ENCODE measurements at places on chromosomes 2 and 18.

GRCh38 chr2:237192881-237193280 is 107.2 kb downstream of the COPS8 start:
- no peak for DNase-seq

- DNase-seq: no peak
Observed at GRCh38 chr2:219060821-219061791, at the start of gene IHH. Gene IHH, minus strand, starts transcription at chr2:219060921. Its CDS starts 454 bp downstream, at chr2:219060467.

GRCh38 chr2:121089166-121089510 is 195.9 kb downstream of the TFCP2L1 start:
- DNase-seq: no peak

GRCh38 chr2:96715658-96716057 is 24.2 kb downstream of the LMAN2L start:
- DNase-seq: no peak

- DNase-seq: no peak
Observed at GRCh38 chr2:72090781-72091482, 56.7 kb downstream of the CYP26B1 start.

GRCh38 chr2:232872826-232873225 is 2.8 kb downstream of the SNORC start:
- DNase-seq: no peak

DNA sequence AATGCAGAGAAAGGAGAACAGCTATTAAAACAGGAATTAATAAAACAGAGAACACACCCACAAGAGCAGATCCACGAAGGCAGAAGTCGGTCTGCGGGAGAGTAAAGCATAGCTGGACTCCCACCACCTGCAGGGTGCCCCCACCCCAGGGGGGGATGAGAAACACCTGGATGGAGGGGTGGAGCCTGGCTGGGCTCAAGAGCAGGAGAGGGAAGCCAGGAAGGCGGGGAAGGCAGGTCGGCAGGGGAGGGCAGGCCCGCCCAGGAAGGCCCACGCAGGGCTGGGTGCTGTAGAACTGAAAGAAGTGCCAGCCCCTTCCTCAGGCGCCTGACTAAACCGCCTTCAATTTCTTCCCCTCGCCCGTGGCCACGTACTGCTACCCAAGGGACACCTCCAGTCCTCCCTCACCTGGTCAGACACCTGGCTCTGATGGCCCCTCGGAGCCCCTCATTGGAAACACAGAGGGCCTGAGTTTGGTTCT is 175.4 kb downstream of the HDAC4 start:
- no peak for DNase-seq

DNA sequence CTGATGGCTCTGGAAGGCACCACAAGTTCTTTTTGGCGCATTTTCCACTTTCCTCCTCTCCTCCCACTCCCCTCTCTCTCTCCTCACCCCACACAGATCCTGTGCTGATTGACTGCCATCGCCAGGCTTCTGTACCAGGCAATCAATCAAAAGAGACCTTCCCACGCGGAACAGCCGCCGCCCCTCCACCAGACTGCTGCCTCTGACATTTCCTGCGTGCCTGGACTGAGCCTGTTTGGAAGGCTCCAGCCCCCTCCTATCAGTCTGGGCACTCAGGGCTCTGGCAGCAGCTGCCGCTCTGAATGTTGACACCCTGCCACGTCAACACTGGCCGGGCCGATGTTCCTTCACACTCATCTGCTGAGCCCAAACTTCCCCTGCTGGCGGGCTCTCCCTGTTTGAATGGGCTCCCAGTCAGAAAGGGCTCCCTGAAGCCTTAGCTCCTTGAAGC is 467.7 kb downstream of the EPHA4 start:
- DNase-seq: no peak

GRCh38 chr2:88187038-88187676 is 17.0 kb downstream of the THNSL2 start:
- no peak for DNase-seq

GRCh38 chr2:14901737-14902136 is 269.2 kb downstream of the LRATD1 start:
- no peak for DNase-seq

- no peak for DNase-seq
Observed at GRCh38 chr2:241081190-241081642, 20.9 kb downstream of the MTERF4 start.

DNA sequence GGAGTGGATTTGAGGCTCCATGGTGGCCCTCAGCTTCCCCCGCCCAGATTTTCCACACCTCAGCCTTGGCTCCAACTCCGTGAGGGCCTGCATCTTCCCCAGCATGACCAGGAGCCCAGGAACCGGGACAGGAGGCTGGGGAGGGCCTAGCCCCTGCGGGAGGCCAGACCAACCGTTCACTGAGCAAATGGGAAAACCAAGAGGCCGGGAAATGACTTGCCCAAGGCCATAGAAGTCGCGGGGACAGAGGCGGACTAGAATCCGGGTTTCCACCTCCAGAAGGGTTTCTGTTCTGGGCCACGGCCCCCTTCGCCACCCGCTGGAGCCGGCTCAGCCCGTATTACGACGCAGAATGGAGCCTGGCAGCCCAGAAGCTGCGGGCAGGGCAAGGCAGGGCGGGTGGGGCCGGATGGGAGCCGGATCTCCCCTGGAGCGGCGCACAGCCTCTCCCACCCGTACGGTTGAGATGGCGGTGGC is 7.9 kb upstream of the CRYBA2 start:
- DNase-seq: no peak

GRCh38 chr2:44195714-44196113 is 27.0 kb downstream of the PPM1B start:
- no peak for DNase-seq

GRCh38 chr2:151470556-151470955 is 60.9 kb downstream of the RIF1 start:
- DNase-seq: no peak

GRCh38 chr18:42165922-42166513 is 211.0 kb downstream of the PIK3C3 start:
- DNase-seq: no peak

DNA sequence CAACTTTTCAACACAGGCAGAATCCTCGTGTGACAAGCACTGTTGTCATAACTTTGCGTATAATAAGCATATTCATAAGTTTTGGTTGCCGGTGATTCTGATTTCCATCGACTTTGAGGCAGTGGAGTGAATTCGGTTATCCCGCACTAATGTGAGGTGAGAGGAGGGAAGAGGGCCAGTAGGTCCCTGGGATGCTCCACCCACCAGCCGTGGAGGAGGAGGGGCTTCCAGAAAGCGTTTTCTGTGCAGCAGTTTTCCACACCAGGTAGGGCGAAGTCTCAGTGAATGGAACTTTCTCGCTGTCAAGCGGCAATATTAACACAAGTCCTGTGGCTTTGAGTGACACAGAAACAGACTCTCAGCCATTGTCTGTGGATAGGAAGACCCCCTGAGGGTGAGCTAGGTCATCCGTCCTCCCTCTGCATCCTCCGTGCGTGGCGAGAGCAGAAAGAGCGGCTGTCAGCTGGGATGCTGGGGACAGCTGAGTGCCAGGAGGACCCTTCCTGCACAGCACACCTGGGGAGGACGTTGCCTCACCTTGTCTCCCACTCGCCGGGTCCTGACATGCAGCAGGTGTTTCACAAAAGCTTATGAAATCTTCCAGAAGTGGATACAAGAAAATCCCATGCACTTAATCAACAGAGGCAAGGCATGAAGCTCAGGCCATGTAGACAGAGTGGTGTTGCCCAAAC is 67.5 kb downstream of the DCDC2C start:
- no peak for DNase-seq

GRCh38 chr2:237700512-237701032 is 73.2 kb downstream of the LRRFIP1 start:
- DNase-seq: peak; percentile 45

DNA sequence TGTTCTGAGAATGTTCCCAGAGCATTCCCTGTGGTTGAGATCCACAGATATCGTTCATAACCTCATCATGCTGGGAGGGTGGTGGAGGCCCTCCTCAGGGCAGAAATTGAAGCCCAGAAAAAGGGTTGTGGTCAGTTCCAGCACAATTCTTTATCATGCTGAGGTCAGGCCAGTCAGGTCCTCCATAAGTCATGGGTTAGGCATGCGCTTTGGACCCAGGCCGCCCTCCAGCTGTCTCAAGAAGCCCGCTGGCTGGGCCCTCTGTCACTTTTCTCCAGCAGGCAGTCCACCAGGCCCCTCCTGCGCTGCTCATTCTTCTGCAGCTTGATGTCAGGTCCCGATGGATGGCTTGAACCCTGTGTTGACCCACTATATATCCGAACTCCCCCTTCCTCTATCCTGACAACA is 151.1 kb upstream of the NT5C1B start:
- no peak for DNase-seq

GRCh38 chr2:96150791-96151594 is 5.8 kb upstream of the DUSP2 start:
- no peak for DNase-seq

DNA sequence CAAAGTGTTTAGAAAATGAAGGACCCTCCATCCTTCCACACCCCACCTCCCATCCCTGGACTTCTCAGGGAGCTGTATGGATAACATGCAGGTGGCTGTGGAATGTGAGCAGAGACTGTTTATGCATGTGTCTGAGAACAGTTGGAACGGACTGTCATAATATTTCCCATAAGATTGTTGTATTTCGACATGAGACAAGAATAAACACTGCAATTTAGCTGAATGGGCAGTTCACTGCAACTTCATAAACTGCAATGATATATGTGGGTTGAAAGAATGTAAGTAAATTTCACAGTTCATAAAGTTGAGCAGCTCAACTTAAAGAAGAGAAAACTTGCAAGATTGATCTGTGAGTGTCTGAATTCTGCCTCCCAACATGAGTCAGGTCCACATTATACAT is 74.6 kb downstream of the MEP1B start:
- no peak for DNase-seq

GRCh38 chr2:102435741-102436140 is 12.8 kb downstream of the IL18RAP start:
- DNase-seq: no peak

GRCh38 chr2:6443061-6443823 is 422.5 kb downstream of the CMPK2 start:
- no peak for DNase-seq

DNA sequence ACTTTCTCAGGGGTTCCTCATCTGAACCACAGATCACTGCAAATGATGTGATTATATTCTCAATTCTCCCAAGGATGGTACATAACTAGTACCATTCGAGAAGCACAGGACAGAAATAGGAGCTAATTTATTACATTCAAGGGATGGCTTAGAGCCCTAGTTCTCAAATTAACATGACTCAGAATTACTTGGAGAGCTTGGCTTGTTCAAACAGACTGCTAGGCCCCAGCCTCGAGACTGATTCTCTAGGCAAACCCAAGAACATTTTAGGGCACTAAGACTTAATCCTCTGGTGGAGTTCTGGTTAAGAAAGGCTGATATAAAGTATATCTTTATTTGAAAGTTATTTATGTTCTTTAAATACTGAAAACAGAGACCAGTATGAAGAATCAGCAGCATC is 35.8 kb downstream of the HIBCH start:
- no peak for DNase-seq

GRCh38 chr18:56598422-56598821 is 40.0 kb downstream of the TXNL1 start:
- DNase-seq: no peak

- DNase-seq: no peak
Observed at GRCh38 chr2:231930593-231931281, 4.5 kb upstream of the NPPC start.

GRCh38 chr18:8943900-8944870 is 158.3 kb upstream of the NDUFV2 start:
- DNase-seq: no peak

DNA sequence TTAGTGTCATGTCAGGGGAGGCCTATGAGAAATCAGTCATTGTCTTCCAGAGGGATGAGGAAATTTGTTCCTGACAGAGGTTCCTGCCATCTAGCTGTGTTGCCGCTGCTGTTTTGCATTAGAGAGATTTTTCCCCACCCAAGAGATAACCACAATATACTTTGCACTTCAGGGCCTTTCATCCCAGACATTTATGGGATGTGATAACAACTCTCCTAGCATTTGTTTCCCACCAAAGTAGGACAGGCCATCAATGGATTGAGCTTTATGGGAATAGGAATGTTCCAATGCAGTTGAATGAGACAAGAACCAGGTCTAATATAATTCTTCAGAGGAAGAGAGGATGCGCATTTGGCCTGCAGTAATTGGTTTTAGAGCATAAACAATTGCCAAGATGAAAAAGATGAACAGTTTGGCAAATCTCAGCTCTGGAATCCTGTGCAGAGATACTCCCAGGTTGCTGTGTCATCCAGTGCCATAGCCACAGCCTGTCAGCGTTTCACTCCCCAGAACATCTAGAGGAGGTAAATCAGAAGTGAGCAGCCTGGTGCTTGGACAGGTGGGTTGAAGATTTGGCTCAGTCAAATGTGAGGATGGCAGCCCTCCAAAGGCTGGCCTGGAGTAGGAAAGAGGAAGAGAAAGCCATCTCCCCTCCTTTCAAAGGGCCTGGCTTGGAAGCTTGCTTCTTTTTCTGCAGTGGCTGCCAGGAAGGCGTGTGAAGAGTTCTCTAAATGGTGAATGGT is 93.7 kb upstream of the SETBP1 start:
- DNase-seq: no peak

- DNase-seq: no peak
Observed at GRCh38 chr2:222479859-222480258, 55.5 kb downstream of the SGPP2 start.

DNA sequence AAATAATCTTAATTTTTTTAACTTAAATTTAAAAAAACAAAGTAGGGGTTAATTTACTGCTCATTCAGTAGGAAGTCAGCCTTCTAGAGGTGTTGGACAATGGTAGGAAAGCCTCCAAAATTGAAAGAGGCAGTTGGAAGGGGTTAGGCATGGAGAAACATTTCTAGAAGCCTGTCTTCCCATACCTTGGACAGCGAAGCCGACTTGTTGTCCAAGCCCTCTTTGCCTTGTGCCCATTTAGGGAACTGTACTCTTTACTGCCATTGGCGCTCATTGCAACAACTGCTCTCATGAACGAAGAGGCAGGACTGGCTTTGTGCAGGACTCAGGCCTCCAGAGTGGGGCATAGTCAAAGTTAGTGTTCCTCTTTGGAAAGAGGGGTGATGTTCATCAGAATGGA is 333.3 kb downstream of the HRH4 start:
- DNase-seq: no peak

DNA sequence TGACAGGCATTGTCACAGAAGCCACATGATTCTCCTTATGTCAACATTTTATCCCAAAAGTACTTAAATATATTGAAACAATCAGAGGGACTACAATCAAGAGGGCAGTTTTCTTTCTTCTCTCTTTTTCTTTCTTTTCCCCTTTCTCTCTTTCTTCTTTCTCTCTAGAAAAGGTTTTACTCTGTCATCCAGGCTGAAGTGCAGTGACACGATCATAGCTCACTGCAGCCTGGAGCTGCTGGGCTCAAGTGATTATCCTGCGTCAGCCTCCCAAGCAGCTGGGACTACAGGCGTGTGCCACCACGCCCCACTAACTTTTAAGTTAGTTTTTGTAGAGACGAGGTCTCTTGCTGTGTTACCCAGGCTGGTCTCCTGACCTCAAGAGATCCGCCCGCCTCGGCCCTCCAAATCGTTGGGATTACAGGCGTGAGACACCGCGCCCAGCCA is 1.0 kb upstream of the PRKD3 start:
- no peak for DNase-seq

GRCh38 chr2:27901234-27901633 is 10.7 kb downstream of the BABAM2 start:
- DNase-seq: no peak

All from activated T-cell treated with anti-CD3 and anti-CD28 coated beads for 1 hour (primary cell).